Activated naive CD4-positive, alpha-beta T cell (primary cell): ENCODE measurements at places on chromosomes 5 and 9.

DNA sequence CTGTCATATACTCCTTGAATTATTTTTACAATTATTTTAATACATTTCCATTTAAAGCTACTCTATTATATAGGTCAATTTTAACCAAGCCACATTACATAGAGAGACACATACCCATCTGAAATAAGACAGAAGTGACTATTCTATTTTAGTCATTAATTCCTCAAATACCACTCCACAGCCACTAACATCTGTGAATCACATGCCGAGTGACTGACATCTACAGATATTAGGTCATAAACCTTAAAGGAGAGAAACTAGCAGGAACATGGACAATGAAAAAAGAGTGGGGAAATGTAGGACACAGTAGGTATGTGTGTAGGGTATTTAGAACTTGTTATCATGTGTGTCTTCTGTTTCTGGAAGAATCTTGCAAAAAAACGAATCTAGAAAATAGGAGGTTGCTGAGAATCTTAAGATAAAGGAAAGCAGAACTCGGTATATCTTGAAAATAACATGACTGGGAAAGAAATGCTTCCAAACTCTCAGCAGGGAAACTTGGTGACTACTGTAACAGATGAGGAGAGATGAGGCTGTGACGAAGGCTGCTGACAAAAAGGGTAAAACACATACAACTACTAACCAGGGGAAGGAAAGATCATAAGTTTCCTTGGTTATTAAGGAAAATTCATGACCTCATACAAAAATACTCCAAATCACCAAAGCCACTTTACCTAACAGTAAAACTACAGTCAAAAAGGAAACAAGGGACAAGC is 84.6 kb downstream of the PLPP1 start:
- no peak for DNase-seq

- no peak for DNase-seq
Measured at GRCh38 chr9:136432591-136432990, 7.1 kb downstream of the INPP5E start.

GRCh38 chr9:104177003-104177611 is 83.0 kb downstream of the SMC2 start:
- DNase-seq: no peak

DNA sequence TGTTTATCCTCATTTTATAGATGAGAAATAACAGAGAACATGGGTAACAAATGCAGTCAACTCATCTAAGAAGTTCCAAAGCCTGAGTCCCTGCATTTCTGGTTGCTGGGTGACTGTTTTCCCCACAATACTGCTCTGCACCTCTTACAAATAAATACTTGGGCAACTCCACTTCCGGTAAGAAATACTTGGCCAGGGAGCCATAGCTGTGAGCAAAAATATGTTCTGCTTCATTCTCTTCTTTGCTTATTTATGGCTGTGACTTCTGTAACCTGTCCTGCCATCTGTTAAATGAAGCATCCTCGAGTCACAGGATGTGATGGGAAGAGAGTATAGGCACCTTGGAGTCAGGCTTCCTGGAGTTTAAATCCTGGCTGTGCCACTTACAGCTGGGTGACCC is 49.9 kb downstream of the GDNF start:
- DNase-seq: no peak

DNA sequence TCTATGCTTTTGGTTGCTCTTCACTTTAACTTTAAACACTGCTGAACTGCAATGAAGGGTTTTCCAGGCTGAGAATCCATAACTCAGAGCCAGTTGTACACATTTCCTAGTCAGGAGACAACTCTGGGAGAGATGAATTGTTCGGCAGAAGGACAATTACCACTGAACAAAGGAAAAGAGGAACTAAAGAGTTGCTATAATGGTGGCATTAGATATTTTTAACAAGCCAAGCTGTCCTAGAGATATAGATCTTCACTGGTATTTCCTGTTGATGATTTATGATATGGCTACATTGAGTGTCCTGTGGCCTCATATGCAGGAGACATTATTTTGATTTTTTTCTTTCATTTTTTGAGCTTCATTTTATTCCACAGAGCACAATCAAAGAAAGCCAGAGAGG is 219.1 kb upstream of the PCSK5 start:
- no peak for DNase-seq

DNA sequence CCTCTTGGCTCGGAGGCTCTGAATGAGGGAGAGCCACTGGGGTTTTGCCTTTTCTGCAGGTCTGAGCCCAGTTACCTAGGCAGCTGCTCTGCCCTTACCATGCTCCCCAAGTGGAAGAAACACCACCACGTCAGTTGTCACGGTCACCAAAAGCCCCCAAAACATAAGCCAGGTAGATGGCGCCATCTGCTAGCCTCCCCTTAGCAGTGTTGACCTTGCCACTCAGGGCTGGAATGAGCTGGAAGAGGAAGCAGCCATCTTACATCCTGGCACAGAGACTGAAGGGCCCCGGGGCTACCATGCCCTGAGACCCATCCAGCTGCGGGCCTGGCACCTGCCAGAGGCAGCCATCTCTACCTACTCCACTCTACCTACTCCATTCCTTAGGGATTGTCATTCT is 7.4 kb downstream of the ZER1 start:
- DNase-seq: no peak

GRCh38 chr5:55934720-55935119 is 60.0 kb downstream of the IL6ST start:
- DNase-seq: no peak

DNA sequence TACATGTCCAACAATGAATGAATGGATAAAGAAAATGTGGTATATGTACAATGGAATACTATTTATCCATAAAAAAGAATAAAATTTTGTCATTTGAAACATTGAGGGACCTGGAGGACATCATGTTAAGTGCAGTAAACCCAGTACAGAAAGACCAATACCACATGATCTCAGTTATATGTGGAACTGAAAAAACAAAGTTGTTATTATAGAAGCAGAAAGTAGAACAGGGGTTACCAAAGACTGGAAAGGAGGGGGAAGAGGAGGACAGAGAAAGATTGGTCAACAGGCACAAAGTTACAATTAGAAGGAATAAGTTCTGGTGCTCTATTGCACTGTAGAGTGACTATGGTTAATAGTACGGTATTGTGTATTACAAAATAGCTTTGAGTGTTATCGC is 233.8 kb downstream of the SEMA6A start:
- DNase-seq: no peak

GRCh38 chr5:54577528-54577927 is 60.0 kb downstream of the SNX18 start:
- DNase-seq: no peak

- DNase-seq: no peak
Measured at GRCh38 chr9:123049589-123050222, 16.2 kb downstream of the GPR21 start.

GRCh38 chr9:124126648-124127646 is 115.4 kb downstream of the LHX2 start:
- DNase-seq: peak; percentile 55

DNA sequence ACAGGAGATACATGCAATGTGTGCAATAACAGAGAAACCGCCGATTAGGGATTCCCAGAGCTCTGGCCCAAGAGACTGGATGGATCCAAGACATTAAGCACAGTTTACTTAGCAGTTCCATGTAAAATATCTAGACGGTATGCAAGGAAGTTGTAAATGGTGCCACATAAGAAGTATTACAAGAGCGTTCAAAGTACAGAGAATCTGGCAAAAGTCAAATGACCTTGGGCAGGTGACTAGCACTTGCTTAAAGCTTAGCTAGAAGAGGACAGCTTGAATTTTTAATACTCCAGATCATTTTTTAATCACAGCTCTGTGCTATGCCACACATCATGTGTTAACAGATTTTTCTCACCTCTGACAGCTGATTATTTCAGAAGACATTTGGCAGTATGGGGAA is 72.3 kb upstream of the TNPO1 start:
- DNase-seq: no peak

DNA sequence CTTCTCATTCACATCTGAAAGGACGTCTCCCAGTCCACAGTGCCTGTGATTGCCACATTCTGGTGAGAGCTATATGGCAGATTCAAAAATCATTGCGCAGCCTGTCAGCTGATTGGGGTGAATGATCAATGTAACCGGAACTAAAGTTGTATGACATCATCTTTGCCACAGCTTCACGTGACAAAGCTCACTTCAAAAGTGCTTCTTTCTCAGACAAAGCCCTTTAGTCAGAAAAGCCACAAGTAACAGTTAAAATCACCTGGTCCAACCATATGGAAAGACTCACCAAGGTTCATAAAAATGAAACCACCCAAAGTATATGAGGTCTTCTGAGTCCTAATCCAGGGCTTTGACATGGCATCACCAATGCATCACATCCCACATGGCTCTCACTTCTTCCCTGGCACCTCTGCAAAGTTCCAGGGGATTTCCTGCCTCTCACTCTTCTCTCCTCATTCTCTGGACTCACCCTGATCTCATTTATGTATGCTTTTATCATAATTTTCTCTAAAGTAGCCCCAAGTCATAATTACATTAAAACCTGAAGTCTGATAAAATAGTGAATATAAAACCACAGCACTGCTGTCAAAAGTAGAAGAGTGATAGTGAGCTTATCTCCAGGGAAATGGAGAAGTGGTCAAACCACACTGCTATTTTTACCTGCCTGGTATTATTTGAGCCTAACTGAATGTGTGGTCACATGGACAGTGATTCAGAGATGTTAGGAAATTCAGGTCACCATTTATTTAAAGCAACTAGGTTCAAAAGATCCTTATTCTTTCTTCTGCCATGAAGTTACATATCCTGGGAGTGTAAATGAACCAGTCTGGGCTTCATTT is 193.1 kb upstream of the PTGER4 start:
- DNase-seq: no peak

DNA sequence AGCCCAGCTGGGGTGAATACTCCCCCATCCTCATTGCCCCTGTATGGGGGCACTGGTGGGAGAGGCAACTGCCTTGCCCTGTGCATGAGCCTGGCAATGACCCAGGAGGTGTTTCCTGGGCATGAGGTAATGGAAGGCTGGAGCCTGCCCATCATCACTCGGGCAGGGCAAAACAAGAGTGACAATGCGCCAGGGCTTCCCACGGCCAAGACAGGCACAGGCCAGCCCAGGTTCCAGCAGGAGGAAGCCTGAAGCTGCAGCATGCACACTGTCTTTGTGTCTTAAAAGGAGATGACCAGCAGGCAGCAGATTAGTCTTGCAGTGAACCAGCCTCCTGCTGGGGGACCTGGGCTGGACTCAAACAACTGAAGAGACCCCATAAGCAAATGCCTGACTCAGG is 92.2 kb upstream of the SMIM23 start:
- no peak for DNase-seq

DNA sequence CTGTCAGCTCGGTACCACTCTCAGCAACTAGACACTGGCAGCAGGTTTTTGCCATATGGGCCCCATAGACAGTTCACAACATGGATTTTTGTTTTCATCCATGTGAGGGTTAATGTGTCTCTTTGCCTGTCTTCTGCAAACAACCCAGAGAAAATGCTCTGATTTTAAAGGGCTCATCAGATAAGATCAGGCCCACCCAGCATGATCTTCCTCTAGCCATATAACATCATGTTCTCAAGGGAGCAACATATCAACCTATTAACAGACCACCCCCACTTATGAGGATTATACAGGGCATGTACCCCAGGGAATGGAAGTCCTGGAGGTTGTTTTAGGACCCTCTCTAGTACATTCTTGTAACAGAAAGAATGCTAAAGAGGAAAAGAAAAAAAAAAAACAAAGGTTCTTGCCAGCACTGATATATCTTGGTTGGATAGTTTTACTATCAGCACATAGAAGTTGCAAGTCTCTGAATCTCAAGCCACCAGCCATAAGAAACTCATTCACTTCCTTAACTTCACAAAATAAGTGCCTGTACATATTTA is 1015.1 kb downstream of the TLE4 start:
- no peak for DNase-seq

DNA sequence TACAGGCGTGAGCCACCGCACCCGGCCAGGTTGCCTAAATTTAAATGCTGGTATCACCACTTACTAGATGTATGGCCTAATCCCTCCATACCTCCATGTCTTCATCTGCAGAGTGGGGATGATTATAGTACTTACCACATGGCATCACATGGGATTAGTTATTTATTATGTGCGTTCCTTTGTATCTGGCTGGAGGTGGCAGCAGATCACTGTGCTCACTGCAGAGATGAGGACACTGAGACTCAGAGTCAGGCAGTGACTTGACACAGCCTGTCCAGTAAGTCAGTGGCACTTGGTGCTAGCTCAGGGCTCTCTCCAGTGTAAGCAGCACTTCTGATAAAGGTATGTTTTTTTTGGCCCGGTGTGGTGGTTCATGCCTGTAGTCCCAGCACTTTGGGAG is 38.4 kb upstream of the HAND1 start:
- no peak for DNase-seq

- DNase-seq: no peak
Measured at GRCh38 chr5:137190031-137190430, 309.1 kb downstream of the SPOCK1 start.

DNA sequence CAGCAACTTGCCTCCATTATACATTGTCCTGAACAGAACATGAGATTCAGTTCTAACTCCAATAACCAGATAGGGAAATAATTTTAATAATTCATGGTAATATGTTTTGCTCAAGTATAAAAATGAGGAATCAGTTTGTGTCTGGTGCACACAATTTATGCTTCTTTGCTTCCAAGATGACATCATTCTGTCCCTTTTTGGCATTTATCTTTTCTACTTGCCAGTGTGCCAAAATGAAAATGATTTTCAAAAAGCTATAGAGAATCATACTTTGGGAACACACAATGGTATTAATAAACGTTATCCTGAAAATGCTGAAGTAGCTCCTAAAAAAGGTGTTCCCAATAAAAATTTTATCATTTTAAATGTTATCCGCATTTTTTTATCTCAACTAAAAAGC is 519.0 kb downstream of the CAAP1 start:
- DNase-seq: no peak

GRCh38 chr9:136668983-136669790 is 6.5 kb downstream of the EGFL7 start:
- DNase-seq: no peak

- no peak for DNase-seq
Measured at GRCh38 chr5:149448831-149449714, 70.0 kb upstream of the IL17B start.

DNA sequence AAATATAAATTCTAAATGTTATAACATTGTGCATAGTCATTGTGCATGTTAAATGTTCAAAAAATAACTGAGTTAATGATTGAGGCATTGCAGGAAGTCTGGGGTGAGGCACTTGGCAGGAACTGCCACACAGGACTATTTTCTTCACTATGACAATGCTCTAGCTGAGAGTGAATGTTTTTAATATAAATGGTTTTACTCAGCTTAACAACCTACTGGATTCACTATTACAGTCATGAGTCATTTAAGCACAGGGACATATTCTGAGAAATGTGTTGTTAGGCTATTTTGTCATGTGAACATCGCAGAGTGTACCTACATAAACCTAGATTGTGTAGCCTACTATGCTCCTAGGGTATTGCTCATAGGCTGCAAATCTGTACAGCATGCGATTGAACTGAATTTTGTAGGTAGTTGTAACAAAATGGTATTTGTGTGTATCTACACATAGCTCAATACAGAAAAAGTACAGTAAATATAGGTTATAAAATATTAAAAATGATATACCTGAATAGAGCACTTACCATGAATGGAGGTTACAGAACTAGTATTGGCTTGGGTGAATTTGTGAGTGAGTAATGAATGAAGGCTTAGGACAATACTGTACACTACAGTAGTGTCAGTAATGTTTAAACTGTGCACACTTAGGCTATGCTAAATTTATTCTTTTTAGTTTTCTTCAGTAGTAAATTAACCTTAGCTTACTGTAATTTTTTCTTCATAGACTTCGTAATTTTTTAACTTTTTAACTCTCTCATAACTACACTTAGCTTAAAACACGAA is 346.1 kb upstream of the PTGER4 start:
- no peak for DNase-seq
